Left hindlimb (tissue), 1 donor: ENCODE measurements at places on chromosomes 6 and 20.
A peak's percentile ranks its signal among the peaks of the same experiment; 100 is the strongest.

DNA sequence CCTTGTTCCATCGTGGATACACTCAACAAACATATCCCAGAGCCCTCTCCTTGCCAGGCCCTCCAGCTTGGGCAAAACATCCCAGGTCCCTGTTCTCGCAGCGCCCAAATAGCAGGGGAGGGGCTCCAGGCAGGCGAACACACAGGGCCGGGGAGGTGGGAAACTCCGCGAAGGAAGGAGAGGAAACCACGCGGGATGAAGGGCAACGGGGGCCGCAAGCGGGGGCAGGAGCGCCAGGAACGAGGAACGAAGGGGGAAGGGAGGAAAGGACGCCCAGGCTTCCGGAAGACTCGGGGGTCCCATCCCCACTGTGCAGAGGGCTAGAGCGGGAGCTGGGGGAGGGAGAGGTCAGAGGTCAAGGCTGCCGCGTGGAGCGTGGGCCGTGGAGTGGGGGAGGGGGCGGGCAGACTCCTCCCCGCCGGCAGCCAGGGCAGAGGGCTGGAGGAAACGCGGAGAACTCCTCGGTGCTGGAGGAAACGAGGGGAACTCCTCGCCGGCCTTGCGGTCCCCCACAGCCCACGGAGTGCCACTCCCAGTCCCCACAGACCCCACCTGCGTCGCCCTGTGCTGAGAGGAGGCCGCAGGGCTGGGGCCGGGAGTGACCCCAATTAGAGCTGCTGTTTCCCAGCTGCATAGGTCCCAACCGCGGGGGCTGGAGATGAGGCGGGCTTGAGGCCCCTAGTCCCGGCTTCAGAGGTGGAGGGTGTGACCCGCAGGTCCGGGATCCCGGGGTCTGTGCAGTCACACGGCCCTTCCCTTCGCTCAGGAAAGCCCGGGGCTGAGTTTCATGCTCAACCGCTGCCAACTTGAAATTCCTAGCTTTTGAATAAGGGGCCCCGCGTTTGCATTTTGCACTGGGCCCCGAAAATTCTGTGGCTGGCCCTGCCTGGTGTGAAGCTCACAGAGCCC lies 1.2 kb upstream of the RBM38 start:
- DNase-seq: no peak

DNA sequence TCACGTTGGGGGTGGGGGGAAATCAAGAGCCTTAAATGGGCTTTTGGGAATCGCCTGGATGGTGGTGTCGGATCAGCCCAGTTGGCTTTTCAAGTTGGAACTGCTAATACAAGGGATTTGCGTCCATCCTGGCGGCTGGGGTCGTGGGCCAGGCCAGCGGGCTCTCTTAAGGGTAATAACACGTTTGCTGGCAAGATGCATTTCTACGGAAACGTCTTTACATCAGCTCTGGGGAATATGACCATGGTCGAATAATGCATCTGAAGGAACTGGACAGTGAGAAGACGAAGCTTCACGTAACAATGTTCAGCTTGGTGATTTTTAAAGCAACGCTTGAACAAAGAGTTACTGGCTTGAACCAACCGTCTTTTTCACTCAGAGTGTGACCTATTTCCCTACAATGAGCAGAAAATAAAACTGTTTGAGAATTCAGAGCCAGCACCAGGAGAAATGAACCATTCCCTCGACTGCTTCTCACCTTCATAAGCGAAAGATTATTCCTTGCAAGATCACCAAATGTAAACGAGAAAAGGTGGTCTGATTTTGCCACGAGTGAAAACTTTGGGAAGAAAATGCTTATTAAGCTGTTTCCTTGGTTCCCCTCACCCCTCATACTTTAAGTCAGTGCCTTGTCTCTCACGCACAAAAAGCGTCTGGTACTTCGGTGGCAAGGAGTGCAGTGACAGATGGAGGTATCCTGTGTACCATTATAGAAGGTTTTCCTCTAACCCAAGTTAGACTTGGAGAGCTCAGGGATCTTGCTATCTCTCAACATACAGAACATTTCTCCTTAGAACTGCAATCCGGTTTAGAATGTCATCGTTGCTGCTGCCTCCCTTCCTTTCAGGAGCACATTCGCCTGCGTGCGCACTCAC lies 1.4 kb upstream of the MARCKS start:
- peak; percentile 63 for DNase-seq

DNA sequence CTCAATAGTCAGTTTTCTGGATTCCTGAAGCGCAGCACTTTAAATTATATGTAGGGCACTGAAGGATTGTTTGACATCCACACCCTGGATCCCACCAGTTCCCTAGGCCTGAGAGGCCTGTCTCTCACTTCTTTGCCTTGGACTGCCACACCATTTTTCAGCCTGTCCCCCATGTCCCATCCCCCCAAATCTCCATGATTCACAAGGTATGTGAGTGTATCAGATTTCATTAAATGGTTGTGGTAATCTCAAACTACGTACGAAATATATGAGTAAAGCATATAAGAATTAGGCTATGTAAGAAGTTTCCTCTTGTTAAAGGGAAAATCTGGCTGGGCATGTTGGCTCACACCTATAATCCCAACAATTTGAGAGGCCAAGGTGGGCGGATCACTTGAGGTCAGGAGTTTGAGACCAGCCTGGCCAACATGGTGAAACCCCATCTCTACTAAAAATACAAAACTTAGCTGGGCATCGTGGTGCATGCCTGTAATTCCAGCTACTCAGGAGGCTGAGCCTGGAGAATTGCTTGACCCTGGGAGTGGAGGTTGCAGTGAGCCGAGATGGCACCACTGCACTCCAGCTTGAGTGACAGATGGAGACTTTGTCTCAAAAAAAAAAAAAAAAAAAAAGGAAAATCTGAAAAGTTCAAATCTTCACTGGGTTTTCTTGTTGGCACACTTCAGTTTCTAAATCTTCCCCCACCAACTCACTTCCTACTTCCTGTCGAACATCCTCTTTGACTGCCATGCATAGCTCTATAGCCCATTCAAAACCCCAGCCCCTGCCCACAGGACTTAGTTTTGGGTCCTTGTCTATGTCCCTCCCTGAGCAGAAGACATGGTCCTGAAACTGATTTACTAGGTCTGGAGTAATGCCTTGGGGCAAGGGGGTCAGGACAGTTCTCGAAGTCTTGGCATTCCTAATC lies 97.3 kb upstream of the SHLD1 start:
- DNase-seq: no peak

DNA sequence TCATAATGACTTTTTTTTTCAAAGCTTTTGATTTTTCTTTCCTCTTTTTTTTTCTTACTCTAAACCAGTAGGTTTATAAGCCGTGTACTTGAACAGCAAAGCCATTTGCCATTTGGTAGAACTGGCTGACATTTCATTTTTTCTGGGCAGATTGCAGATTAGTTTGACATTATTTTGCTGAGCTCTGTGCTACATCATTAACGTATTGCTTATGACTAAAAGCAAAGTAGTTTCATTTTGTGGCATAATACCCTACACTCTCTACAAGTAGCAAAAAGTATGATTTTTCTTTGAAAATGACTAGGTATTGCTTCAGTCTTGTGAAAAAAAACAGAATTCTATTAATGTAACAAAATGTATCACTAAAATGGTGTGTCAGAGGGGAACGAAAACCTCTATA lies 141.3 kb downstream of the GRIK2 start:
- DNase-seq: no peak

GRCh38 chr6:33797626-33798342 lies 6.0 kb downstream of the MLN start:
- no peak for DNase-seq

DNA sequence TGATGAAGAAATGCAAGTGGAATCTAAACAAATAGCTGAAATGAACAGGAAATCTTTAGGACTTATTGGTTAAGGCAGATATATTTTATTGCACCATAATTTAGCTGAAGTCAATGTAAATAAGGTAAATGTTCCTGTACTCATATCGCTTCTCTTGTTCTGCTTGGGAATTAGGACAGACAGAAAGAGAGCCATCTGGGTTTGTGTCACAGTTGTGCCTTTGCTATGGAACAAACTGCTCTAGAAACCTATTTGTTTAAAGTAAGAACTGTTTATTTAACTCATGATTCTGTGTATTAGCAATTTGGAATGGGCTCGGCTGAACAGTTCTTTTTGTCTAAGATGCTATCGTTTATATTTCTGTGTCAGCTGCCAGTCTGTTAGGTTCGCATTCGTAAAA lies 143.8 kb upstream of the KHDRBS2 start:
- no peak for DNase-seq

GRCh38 chr20:47334022-47334551 lies 22.4 kb downstream of the ZMYND8 start:
- no peak for DNase-seq

DNA sequence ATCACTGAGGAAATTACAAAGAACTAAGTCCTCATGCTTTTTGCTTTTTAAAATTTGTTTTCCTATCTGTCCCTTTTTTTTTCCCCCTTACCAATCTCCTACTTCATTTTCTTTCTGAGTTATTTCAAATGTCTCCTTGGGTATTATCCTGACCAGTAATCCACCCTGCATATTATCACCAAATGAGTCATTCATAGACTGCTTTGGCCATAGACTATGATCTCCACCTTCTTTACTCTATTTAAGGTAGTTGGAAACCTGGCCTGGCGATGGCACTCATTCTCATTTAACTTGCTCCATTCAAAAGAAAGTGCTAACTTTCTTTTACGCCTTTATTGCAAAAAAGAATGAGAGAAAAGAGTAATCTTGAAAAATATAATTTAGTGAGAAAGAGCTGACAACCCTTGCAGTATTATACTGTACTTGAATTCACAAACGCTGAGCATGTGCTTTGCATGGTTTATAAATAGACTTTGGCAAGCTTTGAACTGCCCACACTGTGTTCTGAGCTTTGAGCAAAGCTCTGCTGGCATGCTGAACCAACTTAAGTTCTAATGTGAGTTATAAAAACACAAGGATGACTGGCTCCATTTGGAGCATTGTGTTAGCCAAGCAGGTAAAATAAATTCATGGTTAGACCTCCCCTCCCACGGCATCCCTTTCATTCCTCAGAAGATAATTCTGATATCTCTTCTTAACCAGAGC lies 198.9 kb downstream of the NKAIN2 start:
- no peak for DNase-seq

- no peak for DNase-seq
Observed at GRCh38 chr20:40282541-40282940, 406.5 kb downstream of the MAFB start.

DNA sequence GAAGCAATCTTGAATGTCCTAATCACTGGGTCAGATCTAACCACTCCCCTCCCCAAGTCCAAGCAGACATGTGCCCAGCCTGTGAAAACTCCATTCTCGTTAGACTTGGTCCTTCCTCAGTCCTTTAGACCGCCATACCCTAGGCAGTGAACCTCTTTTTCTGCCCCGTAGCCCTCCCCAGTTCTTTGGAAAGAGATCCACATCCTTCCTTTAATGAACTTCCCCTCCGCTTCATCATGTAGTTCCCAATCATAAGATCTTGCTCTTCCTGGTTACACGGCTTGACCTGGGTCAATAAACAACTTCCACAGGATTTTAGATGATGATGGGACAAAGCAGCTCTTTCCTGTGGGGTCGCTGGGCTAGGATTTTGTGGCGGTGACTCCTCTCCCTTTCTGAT lies 9.6 kb downstream of the AHCY start:
- no peak for DNase-seq

- DNase-seq: no peak
Observed at GRCh38 chr20:43383026-43383795, 74.5 kb upstream of the SRSF6 start.

- DNase-seq: no peak
Observed at GRCh38 chr20:62876501-62876901, 14.9 kb upstream of the TCFL5 start.

DNA sequence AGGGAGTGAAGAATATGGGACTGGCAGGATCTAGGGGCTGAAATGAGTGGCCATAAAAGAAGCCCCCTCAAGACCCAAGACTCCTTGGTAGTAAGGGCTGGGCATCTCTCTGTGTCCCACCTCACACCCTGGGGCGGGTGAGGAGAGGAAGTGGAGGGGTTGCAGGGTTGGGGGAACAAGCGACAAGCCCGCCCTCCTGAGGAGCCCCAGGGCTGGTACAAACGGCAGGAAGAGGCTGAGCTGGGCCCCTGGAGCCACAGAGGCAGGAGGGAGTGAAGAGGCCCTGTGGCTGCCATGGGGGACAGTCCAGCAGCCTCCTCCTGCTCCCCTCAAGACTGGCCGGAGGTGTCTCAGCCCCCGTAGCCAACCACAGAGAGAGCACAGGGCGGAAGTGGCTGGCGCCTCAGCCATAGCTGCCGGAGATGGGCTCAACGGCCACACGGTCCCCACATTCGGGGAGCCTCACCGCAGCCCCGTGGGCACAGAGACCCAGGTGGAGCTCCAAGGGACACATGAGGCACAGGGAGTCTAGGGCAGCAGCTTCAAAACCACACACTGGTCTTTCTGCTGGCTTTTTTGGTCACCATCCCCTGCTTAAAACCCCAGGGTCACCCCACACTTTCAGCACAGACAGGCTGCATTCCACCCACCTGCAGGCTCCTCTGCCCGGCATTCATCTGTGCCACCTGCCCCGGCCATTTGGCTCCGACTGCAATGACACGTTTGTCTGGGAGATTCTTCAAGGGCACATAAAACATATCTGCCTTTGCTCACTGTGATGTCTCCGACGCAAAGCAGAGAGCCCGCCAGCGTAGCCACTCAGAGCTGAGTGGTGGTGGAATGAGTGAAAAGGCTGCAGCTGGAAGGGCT lies 524 bp downstream of the C20orf203 start:
- no peak for DNase-seq

DNA sequence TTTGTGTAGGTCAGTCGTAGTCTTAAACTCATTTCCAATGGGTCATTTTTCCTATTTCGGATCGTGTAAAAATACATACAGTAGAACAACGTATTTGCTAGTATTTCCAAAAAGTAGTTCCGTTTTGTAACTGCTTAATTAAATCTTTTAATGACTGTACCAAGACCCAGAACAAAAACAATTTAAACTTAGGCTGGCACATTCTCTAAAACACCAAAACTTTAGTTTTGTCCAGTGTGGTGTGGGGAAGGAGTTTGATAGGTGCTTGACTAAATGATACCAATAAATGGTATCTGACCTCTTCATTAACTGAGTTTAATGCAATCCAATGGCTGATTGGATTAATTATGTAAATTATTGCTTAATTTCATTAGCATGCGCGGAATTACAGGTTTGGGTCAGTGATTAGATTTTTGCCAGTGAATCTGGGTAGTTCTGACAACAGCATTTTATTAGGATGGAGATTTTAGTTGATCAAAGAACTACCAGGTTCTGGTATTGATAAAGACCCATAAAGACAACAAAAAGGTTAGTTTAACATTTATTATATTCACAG lies 20.8 kb downstream of the OR2B2 start:
- no peak for DNase-seq

DNA sequence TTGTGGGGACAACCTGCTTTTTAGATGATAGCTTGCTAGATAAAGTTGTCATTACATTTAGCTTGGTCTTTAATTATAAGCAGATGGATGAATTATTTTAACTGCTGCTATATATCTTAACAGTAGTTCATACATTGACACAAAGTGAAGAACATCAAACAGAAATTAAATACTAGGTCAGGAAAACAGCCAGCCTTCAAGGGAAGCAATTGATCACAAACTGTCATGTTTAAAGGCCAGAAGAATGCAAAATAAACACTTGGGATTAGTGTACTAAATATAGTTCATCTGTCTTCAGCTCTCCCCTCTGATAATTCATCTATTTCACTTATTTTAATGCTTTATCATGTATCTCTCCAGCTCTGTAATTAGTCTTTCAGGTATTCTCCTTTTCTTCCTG lies 225.1 kb upstream of the FERMT1 start:
- no peak for DNase-seq

GRCh38 chr20:32113591-32114260 lies 4.2 kb downstream of the TM9SF4 start:
- no peak for DNase-seq

- DNase-seq: no peak
Observed at GRCh38 chr6:89033461-89033860, 47.1 kb upstream of the PNRC1 start.

GRCh38 chr6:114740547-114740946 lies 397.7 kb upstream of the HS3ST5 start:
- DNase-seq: no peak
